ENCODE measurements at places on chromosomes 4 and X. TPM values are rescaled to one million over a fixed set of nuclear protein-coding genes. Genes with fewer than 3 reads are reported as not detected.

GRCh38 chr4:152185786-152186550, 349.9 kb downstream of the FBXW7 start:
- no peak for DNase-seq

GRCh38 chr4:154120690-154121345, 331.9 kb upstream of the SFRP2 start:
- DNase-seq: no peak

The BMX gene
- 0.68 TPM for total RNA-seq

The RIPPLY1 gene
- total RNA-seq: not detected

The GAGE12J gene
- not detected for total RNA-seq

The MAGEC1 gene
- not detected for total RNA-seq
